ENCODE measurements at places on chromosomes 6 and 20.

- DNase-seq: no peak
Observed at GRCh38 chr20:23879811-23880374, 345 bp upstream of the CST5 start.

- no peak for DNase-seq
Observed at GRCh38 chr6:16481697-16482399, 243.5 kb downstream of the GMPR start.

GRCh38 chr6:75402296-75402695 is 91.3 kb downstream of the FILIP1 start:
- peak; percentile 65 for DNase-seq

DNA sequence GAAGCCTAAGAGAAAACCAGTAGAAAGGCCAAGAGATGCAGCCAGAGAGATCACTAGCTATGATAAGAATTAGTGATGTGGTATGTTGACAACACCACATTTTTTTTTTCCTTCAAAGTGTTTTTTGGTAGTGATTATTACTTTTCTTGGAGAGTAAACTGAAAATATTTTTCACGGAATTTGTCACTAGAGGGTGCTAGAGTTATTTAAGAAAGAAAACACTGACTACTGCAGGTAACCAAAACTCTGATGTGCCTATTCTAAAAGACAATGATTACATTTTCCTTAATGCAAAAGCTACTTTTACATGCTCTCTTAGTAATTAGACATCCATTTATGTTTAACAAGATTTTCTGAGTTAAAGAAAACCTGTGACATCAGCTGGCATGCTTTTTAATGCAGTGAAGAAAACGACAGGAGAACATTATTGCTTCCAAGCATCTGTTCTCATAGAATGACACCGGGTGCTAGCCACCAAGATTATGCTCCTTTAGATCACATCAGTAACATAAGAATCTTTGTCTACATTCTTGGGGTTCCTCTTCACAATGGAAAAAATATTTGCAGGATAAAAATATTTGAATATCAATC is 28.8 kb downstream of the RWDD2A start:
- peak; percentile 48 for DNase-seq

DNA sequence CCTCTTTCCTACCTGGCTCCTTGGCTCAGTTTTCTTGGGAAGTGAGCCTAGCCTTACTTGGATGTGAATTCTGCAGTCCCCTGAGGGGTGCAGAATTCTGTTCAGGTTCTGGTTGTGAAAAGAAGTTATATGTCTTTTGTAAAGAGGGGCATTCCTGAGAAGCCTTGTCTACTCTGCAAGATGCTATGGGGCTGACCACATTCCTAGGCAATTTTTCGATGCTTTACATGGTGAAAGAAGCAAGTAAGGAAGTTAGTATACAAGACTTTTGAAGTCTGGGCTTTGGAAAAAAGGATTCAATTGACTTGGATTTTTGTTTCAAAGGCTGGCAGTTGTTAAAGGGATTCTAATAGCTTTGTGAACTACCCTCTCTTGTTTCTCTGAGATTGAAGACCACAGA is 167.9 kb upstream of the STMND1 start:
- DNase-seq: no peak

- DNase-seq: no peak
Observed at GRCh38 chr6:142913511-142914047, 31.4 kb downstream of the HIVEP2 start.

- DNase-seq: peak; percentile 11
Observed at GRCh38 chr6:63615590-63615989, 20.0 kb upstream of the PHF3 start.

DNA sequence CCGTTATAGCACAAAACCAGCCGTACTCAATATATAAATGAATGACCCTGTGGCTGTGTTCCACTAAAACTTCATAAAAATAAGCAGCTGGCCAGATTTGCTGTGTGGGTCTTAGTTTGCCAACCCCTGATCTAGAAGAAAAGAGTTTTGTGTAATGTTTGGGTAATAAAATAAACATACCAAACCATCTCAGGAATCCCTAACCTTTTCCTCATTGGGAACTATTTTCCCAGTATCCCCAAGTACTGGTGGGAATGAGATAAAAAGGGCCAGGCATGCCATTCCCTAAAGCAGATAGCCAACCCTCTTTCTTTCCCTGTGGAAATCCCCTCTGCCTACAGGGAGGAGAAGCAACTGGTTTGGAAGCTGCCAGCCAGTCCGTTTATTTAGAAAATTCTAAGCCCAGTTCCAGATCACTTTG is 169.1 kb upstream of the AKAP12 start:
- DNase-seq: peak; percentile 56

DNA sequence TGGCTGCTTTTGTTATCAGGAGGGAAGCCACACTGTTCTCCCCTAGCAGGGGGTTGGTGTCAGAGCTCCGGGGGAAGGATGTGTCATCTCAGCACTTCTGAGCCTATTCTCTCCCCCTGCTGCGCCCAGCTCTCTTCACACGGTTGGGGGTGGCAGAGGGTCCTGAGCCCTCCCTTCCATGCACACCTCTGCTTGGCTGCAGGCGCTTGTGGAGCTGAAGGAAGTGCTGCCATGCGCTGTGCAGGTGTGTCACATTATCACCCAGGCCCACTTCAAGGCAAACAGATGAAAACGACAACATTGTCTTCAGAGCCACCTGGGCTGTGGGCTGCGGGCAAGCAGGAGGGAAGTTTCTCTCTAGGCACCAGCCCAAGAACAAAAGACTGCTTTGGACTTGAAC is 263.4 kb downstream of the BMP7 start:
- no peak for DNase-seq

GRCh38 chr6:122778985-122779661 is 393 bp upstream of the FABP7 start:
- no peak for DNase-seq

- DNase-seq: peak; percentile 80
Observed at GRCh38 chr6:29627755-29628418, 5.1 kb downstream of the GABBR1 start.

DNA sequence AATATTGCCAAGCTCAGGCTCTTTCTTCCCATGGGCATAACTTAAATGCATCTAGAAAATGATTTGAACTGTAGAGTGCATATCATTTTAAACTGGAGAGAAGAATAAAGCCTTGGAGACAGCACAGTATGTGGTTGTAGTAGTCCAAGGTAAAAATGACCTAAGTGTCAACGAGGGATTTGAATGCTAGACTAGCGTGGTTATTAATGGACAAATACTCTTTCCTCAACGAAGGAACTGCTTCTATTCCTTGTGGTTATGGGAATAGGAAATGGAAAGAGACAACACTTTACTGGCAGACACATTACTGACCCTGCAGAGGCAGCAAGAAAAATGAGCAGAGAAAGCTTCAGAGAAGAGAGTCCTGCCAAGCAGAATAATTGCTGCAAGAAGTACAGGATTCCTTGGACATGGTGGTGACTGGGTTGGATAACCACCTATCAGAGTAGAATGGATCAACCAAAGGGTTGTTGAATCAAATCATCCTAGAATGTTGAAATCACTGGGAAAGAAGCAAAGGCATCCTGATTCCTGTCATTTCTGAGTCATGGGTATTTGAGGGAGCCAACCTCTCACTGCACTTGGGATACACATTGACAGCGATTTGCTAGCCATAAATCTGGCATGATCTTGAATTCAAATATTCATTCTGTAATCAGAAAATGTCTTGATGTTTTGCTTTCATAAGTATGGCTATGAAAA is 258.1 kb upstream of the EPHA7 start:
- DNase-seq: peak; percentile 3

- no peak for DNase-seq
Observed at GRCh38 chr6:32638532-32639219, 1.5 kb downstream of the HLA-DQA1 start.

GRCh38 chr6:159969921-159970320 is 1.0 kb downstream of the IGF2R start:
- DNase-seq: peak; percentile 85

DNA sequence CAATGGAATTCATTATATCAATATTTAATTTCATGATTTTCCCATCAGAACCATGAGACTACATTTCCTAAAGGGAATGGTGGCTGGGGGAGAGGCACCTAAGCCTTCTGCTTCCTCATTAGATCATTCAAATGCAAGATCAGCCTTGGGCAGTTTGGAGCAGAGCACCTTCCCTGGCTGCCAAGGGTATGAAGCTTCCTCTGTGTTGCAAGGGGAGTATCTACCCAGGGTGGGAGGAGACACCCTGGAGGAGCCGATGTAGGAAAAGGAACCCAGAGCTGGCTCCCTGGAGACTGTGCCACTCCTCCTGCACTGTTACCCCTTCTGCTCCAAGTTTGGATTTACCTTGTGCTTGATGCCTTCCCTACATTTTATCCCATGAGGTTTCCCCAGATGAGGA is 299.7 kb upstream of the PRDM1 start:
- DNase-seq: no peak

Data from iris pigment epithelial cell (primary cell).